ENCODE measurements at places on chromosomes 4 and X.
A peak's percentile ranks its signal among the peaks of the same experiment; 100 is the strongest.

DNA sequence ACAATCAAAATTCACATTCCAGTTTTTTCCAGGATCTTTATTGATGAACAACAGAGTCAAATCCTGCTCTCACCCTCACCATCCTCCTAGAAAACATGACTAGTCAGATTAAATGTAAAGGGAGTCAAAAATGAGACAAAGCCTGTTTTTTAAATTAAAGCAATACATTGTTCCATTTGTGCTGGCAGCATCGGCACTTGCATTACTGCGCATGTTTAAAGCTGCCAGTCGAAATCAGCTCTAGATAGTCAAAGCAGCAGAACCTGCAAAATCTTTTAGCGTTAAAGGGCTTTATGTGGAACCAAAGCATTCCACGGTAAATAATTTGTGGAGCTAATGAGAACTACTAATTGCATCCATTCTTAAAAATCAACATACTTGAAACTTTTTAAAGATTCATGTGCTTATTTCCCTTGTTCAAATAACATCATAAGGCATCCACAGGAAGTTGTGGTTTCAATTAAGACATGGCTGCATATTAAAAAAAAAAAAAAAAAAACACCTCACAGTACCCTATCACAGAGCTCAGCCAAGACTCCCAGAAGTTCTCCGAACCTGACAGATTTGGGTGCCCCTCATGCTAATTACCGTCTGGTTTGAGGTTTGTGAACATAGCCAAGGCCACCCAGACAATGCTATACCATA lies 82.2 kb downstream of the SH3KBP1 start:
- DNase-seq = no peak

DNA sequence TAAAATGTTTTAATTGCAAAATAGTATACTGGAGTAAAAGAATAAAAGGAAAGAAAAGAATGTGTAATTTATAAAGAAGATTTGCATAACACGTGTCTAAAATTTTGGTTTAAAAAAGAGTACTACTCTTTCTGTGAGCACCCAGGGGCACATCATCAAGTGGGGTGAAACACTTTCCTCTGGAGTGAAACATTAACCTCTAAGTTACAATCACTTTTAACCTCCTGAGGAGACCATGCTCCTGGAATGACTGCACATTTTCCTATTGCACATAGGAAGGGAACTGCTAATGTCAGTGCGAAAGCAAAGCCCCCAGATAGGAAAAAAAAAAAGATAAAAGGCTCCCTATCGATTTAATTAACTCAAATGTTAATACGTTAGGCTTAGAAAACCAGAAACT lies 13.3 kb downstream of the VEGFC start:
- no peak for DNase-seq

GRCh38 chr4:110289601-110290100 lies 91.2 kb upstream of the ELOVL6 start:
- no peak for DNase-seq

DNA sequence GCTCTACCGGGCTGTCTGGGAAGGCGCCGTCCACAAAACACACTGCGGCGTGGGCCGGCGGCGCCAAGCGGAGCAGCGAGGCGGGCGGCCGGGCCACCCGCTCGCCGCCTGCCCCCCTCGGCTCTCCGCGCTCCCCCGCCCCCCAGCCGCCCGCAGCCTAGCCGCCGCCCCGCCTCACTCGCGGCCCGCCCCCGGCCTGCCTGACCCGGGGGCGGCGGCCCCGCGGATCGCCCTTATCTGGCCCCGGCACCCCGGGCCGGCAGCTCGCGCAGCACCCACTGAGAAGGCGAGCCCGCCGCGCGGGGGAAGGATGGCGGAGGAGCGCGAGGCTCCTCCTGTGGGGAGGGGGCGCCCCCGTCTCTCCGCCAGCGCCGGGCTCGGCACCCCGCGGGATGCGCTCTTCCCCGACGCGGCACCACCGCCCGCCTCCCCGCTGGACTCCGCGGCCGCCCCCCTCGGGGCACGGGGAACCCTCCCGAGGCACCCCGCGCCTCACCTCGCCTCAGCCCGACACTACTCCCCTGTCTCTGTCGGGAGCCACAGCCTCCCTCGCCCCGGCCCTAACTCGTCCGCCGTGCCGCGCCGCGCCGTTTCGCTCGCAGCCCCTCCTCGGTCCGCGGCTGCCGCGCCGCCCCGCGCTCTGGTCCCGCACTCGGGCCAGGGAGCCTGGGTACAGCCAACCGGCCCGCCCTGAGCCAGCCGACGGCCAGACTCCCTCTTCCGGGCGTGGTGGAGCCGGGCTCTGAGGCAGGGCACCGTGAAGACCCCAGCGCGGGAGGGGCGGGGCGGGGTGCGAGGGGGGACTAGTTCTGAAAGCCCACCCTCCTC lies 566 bp downstream of the ATP11C start:
- DNase-seq = peak; percentile 26

GRCh38 chr4:68995292-68995691 lies 43.7 kb upstream of the UGT2A3 start:
- DNase-seq = no peak

DNA sequence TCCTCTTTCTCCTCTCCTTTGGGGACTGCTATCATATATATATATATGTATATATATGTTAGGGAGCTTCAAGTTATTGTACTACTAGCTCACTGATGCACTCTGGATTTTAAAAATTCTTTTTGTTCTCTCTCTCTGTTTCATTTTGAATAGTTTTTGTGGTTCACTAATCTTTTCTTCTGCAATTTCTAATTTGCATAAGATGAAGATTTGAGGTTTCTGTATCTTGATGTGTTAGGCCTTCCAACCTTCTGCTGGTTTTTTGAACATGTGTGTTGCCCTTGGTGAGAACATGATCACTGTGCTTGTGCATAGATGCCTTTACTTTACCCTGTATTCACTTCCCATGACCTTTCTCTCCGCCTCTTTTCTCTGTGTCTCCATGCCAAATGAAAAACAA lies 7.8 kb upstream of the ZNF718 start:
- DNase-seq = no peak

DNA sequence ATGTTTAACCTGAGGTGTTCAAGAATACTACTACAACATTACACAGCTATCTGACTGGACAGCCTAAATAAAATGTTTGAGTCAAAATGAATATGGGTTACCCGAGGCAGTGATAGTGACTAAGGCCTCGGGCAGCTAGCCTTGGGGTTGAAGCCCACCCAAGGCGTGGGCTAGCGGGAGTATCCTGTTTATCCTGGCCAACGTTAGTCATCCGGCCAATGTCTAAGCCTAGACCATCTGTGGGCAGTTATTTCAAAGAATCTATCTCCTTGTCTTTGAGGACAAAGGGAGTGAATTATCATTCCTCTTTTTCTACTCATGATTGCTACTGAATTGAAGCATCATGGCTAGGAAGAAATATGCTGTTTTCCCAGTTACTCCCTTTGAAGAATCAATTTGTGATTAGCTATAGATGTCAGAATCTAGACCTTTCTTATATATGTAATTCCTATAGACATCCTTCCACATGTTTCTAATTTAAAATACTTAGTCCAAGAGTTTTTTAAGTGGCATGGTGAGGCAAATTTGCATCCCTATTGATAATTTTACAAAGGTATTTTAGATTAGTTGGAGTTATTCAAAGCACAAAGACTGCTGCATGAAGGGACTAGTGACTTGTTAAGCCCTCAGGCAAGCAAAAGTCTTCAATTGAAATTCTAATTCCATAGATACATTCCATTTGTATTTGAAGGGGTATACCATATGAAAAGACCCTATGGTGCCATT lies 6.0 kb upstream of the PDGFC start:
- no peak for DNase-seq

GRCh38 chr4:176226736-176227135 lies 31.4 kb upstream of the SPATA4 start:
- no peak for DNase-seq

DNA sequence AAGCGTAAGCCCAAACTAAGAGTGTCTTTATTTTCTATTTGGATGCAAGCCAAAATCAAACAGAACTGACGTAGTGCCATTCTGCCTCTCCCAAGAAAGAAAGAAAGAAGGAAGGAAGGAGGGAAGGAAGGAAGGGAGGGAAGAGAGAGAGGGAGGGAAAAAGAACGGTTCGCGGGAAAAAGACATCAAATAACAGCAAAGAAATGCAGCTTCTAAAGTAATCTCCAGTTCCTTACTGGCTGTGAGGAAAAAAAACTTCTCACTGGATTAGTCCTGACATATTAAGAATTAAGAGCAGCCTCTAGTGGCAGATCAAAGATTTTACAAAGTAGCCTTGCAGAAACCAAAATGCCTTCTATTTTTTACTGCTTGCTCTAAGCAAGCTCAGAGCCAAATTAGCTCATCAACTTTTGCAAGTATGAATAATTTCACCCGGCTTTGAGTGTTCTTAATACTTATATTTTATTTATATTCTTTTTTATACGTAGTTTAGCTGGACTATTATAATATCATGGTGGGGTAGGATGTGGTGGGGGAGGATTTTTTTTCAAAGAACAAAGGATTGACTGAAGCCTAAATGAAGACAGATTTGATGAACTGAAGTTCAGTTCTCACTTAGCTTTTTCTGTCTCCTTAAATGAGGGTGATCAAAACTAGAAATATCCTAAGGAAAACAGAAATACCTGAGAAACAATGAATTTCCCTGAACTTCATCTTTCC lies 36.6 kb downstream of the PITX2 start:
- DNase-seq = no peak

GRCh38 chr4:10853196-10853595 lies 168.6 kb upstream of the CLNK start:
- DNase-seq = no peak

DNA sequence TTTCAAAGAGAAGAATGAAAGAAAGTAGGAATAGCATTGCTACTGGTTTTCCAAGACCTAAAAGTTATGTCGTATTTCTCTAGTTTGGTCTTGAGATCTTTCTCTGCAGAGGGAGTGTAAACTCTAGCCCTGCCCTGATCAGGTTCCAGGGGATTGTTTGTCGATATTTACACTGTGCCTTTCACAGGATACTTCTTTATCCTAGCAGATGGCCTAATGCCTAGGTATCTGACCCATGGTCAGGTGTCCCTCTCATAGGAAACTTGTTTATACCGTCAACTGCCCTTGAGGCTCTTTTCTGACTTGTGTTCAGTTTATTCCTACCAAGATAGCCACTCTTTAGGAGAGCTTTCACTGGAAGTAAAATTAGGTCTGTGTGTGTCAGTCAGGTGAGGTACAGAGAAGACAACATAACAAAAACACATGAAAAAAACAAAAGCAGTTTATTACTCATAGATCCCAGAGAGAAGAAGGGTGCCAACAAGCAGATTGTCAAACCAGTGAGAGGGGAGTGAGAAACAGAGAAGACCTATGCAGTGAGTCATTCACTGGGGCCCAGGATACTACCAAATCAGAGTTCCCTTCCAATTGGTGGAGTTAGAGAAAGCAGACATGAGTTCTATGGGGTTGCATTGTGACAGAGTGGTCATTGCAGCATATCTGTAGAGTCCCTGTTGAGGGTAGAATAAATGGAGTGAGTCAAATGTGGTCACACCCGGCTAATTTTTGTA lies 40.6 kb upstream of the THOC2 start:
- DNase-seq = no peak

DNA sequence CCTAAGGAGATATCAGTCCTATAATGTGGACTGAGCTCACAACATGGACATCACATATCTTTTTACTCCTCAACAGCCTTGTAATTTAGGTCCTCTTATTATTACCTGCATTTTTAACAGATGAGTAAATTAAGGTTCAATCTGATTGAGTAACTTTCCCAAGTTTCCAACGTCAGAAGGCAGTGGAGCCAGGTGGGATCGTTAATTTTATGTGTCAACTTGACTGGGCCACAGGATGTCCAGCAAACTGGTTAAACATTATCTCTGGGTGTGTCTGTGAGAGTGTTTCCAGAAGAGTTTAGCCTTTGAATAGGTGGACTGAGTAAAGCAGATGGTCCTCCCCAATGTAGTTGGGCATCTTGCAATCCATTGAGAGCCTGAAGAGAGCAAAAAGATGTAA lies 59.0 kb upstream of the SLIT2 start:
- DNase-seq = no peak

DNA sequence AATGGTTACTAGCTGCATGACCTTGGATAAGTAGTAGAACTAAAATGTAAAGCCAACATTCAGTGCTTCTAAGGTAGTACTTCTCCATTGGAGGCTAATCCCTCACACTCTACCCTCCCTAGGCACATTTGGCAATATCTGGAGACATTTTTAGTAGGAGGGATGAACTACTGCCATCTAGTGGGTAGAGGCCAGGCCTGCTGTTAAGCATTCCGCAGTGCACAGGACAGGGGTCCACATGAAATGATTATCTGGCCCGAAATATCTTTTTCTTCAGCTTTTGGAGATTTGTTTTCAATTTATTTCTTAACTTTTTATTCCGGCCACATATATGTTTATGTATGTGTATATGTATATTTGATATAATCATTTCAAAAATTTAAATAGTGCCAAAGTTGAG lies 36.0 kb upstream of the SPANXC start:
- DNase-seq = no peak

- DNase-seq = no peak
Observed at GRCh38 chr4:181281451-181281850, 961.8 kb upstream of the TENM3 start.

- DNase-seq = no peak
Observed at GRCh38 chr4:138869165-138869564, 146.4 kb upstream of the NOCT start.

DNA sequence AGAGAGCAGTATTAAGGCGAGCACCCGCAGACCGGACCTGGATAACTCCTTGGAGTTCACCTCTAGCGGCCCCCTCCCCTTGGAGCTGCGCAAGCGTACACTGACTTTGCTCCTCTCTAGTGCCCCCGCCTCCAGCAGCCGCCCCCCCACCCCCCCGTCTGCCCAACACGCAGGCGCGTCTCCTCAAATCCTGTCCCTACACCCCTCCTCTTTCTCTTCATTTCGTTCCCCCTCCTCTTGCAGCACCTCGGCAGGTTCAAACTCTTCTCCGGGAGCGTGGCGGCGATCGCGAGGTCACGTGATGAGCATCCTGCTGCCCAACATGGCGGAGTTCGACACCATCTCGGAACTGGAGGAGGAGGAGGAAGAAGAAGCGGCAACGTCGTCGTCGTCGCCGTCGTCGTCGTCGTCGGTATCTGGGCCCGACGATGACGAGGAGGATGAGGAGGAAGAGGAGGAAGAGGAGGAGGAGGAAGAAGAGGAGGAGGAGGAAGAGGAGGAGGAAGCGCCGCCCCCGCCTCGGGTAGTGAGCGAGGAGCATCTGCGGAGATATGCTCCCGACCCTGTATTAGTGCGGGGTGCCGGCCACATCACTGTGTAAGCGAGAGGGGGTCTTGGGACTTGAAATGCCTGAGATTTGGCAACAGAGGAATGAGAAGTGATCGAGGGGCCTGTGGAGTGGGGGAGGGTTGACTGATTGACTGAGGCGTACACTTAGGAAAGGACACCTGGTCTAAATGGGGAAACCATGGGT lies at the start of gene CHIC1:
Gene CHIC1 (plus strand): TSS at position 214 of the 754 bp plus-strand sequence. CDS start 88 bp downstream, at position 302.
- DNase-seq = peak; percentile 48
